ENCODE measurements at places on chromosomes 4 and X. TPM values are rescaled to one million over a fixed set of nuclear protein-coding genes. Genes with fewer than 3 reads are reported as not detected.
A peak's percentile ranks its signal among the peaks of the same experiment; 100 is the strongest.

RAB41 gene
- total RNA-seq = not detected

- H3K27me3 ChIP-seq = peaks cover 21% of the 10 kb centered on the region
- no peak for DNase-seq
- no peaks in the 10 kb centered on the region for H3K36me3 ChIP-seq
- no peak overlapping the region for H3K4me3 ChIP-seq
Measured at GRCh38 chrX:71911731-71912050, 1.0 kb downstream of the NHSL2 start.

DNA sequence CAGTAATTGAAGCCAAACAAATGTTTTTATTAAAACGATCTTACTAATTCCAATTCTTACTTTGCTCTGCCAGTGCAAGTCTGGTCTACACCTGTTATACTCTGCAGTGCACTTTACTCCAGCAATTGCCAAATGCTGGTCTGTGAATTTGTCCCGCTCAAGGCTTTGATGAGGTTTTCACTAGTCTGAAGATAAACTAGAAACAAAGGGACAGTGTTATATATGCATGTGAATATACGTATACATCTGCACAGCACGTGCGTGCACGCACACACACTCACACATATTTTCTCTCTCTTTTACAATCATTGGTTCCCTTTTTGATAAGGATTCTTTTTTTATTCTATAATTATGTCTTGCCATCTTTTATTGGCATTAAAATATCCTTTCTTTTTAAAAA is 88.5 kb upstream of the LCORL start:
- DNase-seq = no peak
- H3K36me3 ChIP-seq = no peaks in the 10 kb centered on the region
- H3K27me3 ChIP-seq = no peaks in the 10 kb centered on the region
- H3K4me1 ChIP-seq = no peaks in the 10 kb centered on the region

DNA sequence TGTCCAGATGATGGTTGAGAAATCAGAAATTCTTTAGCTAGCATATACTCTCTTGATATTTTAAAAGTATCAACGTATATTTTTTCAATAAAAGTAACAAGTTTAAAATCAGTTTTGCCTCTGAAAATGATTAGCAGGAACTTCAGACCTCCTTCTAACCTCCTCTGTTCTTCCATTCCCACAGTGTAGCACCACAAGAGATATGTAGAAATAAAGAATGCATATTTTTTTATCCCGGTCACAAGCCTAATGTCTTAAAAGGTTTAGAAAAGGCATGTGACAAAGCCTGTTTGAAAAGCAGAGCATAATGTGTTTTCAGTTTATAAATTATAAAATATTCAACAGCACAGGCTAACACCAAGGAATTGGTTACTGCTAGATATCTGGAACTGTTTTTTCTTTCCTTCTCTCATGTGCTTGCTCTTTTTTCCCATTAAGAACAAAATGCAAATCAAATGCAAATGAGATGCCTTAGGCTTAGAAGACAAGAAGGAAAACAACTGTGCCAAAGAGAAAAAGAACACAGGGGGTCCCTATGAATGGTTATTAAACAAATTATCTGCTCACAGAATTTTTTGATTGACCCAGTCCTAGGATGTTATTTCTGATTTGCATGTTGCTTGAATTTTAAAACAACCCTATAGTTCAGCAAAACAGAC is 351.7 kb upstream of the FAM241A start:
- DNase-seq = no peak
- H3K27me3 ChIP-seq = no peaks in the 10 kb centered on the region
- H3K27ac ChIP-seq = no peak overlapping the region
- H3K4me3 ChIP-seq = no peak overlapping the region

IL3RA gene
- not detected for total RNA-seq

SEPTIN6 gene
- total RNA-seq = 5.6 TPM

DNA sequence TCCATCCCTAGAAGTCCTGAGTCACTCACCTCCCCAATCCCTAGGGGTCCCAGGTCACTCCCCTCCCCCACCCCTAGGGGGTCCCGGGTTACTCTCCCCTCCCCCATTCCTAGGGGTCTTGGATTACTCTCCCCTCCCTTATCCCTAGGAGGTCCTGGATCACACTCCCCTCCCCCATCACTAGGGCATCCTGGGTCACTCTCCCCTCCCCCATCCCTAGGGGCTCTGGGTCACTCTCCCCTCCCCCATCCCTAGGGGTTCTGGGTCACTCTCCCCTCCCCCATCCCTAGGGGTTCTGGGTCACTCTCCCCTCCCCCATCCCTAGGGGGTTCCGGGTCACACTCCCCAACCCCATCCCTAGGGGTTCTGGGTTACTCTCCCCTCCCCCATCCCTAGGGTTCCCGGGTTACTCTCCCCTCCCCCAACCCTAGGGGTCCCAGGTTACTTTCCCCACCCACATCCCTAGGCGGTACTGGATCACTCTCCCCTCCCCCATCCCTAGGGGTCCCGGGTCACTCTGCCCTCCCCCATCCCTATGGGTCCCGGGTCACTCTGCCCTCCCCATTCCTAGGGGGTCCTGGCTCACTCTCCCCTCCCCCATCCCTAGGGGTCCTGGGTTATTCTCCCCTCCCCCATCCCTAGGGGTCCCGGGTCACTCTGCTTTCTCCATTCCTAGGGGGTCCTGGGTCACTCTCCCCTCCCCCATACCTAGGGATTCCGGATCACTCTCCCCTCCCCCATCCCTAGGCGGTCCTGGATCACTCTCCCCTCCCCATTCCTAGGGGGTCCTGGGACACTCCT is 2.1 kb downstream of the ASMTL start:
- H3K27me3 ChIP-seq = no peaks in the 10 kb centered on the region
- DNase-seq = no peak
- H3K27ac ChIP-seq = no peak overlapping the region
- H3K36me3 ChIP-seq = no peaks in the 10 kb centered on the region
- H3K4me3 ChIP-seq = peak overlapping the region; percentile 84

ADRA2C gene
- total RNA-seq = 0.26 TPM

- H3K27ac ChIP-seq = no peak overlapping the region
- no peaks in the 10 kb centered on the region for H3K27me3 ChIP-seq
- no peak for DNase-seq
- H3K4me3 ChIP-seq = peak overlapping the region; percentile 30
- H3K4me1 ChIP-seq = no peaks in the 10 kb centered on the region
Measured at GRCh38 chrX:42246814-42247213, 323.5 kb upstream of the CASK start.

DCAF12L2 gene
- total RNA-seq = not detected

All from fibroblast of lung (primary cell).